ENCODE measurements at places on chromosomes 2 and 18.

- no peak for DNase-seq
Measured at GRCh38 chr2:187842978-187843847, 289.0 kb upstream of the TFPI start.

- DNase-seq: no peak
Measured at GRCh38 chr2:23452853-23453420, 68.0 kb downstream of the KLHL29 start.

DNA sequence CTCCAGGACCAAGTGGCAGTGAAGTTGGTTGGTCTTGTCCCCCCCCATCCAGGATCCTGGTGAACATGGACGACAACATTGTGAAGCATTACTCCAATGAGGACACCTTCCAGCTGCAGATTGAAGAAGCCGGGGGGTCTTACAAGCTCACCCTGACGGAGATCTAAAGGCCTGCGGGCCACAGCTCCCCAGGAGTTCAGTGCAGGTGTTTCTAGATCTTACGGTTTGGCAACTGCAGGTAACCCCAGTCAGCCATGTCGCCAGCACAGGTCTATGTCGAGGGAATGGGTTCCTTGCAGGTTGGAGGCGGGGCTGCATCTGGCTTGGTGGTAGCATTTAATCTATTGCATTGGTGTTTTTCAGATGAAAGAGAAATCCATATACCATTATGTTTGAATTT is 42.8 kb upstream of the KLF11 start:
- no peak for DNase-seq

GRCh38 chr2:76252704-76253103 is 542.0 kb upstream of the GCFC2 start:
- no peak for DNase-seq

GRCh38 chr2:231191896-231192872 is 6.2 kb upstream of the ARMC9 start:
- DNase-seq: peak; percentile 24

DNA sequence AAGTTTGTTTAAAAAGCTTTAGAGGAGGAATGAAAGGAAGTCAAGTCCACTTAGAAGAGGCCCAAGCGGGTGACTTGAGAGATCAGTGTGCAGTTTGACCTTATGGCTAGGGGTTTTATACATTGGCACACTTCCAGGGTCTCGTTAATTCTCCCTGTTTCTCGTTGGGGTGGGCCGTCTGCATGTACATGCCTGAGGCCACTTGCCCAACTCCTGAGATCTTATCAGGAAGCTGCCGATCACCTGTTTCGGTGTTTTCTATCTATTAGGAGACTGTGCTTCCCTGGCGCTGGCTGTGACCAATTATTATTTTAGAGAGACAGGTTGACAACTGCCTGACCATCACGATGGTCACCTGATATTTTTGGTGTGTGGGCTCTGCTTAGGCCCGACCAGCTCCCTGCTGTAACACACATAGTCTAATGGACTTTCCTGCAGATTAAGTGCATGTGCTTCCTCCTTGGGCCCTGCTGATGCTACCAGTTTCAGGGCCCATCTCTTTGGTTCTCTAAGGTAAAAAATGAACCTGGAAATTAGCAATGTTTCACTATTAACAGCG is 31.0 kb upstream of the MSH6 start:
- DNase-seq: no peak

DNA sequence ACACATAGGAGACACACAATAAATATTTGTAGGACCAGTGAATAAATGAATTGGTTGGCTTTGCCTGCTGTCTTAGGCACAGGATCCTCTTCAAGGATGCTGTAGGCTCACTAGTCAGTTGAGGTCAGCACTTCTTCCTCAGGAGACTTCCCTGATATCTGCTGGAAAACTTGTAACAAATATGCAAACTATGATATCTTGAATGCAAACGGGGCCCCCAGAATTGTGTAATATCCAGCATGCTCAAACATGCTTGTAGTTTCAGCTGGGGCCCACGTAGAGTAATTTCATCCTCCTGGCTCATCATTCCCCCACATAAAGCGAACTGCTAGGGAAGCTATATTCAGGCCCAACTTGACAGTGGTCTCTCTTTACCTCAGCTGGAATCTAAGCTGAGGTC is 43.6 kb downstream of the POLE4 start:
- DNase-seq: no peak

DNA sequence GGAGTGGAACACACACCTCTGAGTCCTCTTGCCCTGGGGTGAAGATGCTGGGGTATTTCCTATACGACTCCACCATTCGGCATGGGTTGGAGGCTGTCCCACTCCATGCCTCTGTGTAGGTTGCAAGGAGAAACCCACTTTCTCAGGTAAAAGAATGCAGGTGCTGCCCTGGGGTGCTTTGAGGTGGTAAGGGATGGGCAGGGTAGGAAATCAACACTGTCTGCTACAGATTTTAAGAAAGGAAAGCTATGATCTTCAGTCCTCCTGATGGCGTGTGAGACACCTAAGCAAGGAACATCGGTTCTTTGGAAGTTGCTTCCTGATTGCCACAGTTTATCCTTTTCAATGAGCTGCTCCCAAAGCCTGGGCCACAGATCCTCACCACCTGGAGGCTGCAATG is 209.2 kb downstream of the NCK2 start:
- no peak for DNase-seq

- no peak for DNase-seq
Measured at GRCh38 chr2:132038179-132038882, 123.4 kb downstream of the ANKRD30BL start.

All from GOT3 (cell line).